Fibroblast of lung (primary cell): ENCODE measurements at places on chromosomes 1 and 21.

- no peak for DNase-seq
These were observed 181.8 kb downstream of the TPR start for GRCh38 chr1:186193224-186193623.

DNA sequence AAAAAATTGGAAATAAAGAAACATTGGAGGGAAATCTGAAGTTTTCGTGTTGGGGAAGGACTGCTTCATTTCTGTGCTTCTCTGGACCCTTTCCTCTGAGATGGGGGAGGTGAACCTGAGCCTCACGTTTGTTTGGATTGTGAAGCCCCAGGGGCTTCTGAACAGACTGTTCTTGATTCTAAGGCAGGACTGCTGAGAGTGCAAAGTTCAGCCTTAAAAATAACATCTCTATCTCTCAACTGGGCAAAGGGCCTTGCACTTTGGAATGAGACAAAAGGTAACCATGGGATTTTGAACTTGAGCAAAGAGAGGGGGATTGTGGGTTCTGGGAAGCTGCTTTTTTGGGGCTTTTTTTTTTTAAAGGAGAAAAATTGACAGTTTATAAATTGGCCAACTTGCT lies 45.0 kb downstream of the GPR88 start:
- DNase-seq, result no peak

- peak; percentile 27 for DNase-seq
These were observed 9.4 kb downstream of the ST3GAL3 start for GRCh38 chr1:43716559-43717281.

DNA sequence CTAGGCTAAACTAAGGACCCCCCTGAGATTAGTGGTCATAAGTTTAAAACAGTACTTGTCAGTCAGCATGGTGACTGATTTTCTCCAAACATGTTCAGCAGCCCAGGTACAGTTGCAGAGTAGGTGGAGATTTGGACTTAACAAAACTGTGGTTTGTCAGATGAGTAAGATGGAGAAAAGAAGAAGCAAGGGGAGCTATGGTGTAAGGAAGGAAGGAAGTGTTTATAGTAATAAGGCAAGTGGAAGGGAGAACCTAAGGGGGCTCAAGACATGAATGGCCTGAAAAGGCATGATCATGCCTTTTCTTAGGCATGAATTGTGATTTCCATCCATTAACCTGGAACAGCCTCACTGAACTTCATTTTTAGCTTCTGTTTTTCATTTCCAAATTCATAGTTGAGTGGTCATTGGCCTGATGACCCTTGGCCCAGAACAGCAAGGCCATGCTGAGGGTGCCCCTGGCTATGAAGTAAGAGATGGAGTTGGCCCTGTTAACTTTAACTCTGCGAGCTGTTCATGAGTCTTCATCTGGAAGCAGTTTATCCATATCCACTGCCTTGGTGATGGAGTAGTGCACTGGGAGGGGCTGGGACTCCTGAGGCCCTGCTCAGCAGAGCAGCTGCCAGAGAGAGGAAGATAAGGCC lies 60.7 kb downstream of the LRRC8D start:
- DNase-seq, result no peak

GRCh38 chr1:155011437-155012025 lies 8.9 kb downstream of the ZBTB7B start:
- no peak for DNase-seq

DNA sequence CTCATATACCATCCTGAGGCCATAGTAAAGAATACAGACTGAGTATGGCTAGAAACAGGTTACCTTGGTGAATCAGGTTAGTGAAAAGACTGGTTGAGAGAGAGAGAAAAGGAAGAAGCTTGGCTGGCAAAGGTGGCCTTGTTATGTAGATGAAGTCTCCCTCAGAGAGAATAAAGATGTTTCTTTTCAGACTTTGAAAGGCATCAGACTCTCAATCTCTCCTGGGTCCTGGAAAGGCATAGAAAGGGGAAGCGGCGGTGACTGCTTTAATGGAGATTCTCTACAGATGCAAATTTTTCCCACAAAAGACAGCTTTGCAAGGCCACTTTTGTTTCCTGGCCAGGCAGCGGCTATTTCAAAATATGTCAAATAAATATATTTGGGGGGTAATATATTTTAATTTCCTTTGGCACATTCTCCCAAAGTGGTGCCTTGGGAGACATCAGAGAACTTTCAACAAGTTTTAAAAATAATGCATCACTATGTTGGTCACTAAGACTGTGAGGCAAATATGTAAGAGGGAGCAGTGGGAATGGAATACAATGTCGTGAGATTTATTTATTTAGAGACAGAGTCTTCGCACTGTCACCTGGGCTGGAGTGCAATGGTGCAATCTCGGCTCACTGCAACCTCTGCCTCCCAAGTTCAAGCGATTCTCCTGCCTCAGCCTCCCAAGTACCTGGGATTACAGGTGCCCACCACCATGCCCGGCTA lies 46.1 kb downstream of the NPHS2 start:
- DNase-seq, result no peak
